ENCODE measurements at places on chromosomes 5 and 9. TPM values are rescaled to one million over a fixed set of nuclear protein-coding genes. Genes with fewer than 3 reads are reported as not detected.
A peak's percentile ranks its signal among the peaks of the same experiment; 100 is the strongest.

GRCh38 chr9:22590336-22591033 is 143.9 kb downstream of the DMRTA1 start:
- no peak for DNase-seq

DNA sequence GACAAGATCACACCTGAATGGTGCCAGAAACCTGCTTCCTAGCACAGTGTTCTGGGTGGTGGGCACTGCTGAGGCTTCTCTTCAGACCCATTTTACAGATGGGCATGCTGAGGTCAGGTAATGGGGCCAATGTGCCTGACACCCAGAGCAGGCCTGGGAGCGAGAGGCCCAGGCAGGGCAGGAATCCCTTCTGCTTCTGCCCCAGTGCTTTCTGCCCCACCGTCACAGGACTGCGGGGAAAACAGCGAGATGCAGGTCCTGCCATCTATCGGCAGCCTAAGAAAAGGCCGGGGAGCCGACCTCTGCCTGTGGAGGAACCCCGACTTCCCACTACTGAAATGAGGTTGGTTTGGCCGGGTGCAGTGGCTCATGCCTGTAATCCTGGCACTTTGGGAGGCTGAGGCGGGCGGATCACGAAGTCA is 22.8 kb upstream of the RNU6ATAC start:
- DNase-seq: peak; percentile 59

The ERGIC1 gene
- 141 TPM for total RNA-seq

GRCh38 chr5:178110511-178110910 is 2.8 kb upstream of the N4BP3 start:
- no peak for DNase-seq

GRCh38 chr5:94463739-94464138 is 154.7 kb downstream of the KIAA0825 start:
- no peak for DNase-seq

- no peak for DNase-seq
These were observed 16.8 kb upstream of the PHF19 start for GRCh38 chr9:120893611-120894307.

GRCh38 chr5:94793816-94794198 is 175.3 kb downstream of the SLF1 start:
- DNase-seq: no peak

The SLC27A6 gene
- not detected for total RNA-seq

GRCh38 chr9:117188394-117188793 is 226.5 kb downstream of the ASTN2 start:
- DNase-seq: no peak

The WDR38 gene
- total RNA-seq: not detected

The EIF4E1B gene
- total RNA-seq: not detected

The RETREG1 gene
- 3.3 TPM for total RNA-seq

The PRDM9 gene
- not detected for total RNA-seq

DNA sequence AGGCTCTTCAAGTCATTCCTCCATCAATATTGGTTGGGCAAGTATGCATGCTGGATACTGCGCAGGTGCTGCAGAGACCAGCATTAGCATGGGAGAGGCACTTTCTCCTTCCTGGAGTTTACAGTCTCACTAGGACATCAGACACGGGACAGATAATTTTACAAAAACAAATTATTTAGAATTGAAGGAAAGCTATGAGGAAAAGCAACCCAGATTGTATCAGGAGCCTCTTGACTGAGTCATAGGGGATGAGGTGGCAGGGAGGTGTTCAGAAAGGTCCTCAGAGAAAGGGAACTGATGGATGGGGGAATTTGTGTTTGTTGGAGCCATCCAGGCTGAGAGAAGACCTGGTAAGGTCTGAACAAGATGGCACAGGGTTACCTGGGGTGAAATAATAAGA is 24.5 kb upstream of the RAB14 start:
- DNase-seq: no peak

The PLEKHG4B gene
- 1.4 TPM for total RNA-seq

DNA sequence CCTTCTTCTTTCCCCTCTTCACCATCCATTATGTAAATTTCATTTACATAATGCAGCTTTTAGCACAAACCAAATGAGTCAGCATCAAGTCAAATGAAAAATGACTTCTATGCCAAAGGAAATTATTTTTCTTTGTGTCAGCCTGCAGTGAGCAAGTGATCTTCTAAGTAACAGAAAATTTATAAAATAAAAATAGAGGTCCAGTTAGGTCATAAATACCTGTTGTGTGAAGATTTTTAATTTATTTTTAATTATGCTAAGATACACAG is 16.7 kb upstream of the THG1L start:
- no peak for DNase-seq

DNA sequence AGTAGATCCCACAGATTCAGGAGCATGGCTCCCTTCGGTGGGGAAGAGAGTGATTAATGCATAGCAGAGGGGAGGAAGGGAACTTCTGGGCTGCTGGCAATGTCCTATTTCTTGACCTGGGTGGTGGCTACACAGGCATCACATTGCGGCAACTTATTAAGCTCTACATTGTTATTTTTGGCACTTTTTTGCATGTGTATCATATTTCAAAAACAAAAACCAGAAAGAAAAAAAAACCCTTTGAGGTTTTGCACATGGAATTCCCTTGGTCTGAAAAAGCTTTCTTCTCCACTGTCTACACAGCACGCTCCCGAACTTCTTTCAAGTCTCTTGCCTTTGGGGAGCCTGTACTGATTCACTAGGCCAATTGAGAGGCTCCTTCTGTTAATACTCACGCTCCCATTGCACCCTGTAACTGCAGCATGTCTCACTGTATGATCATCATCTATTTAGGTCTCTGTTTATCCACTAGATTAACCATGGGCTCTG is 25.1 kb downstream of the CEMIP2 start:
- no peak for DNase-seq

DNA sequence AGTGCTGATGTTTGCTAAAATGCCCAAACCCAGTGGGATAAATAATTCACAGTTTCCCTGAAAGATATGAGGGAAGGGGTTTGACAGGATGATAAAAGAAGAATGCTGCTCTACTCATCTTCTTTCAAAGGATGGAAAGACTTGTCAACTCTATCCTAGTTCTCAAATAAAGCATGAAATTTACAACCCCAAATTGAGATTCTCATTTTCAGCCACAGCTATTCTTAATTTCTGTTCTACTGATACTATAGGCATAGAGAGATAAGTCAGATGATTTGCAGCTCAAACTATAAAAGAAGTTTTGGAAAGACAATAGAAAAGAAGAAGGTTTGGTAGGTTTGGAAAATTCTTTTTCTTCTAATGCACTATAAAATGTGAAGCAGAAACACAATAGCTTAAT is 542.6 kb downstream of the CSNK1G3 start:
- no peak for DNase-seq

The PIP5KL1 gene
- 4.3 TPM for total RNA-seq

GRCh38 chr5:167642779-167643517 is 648.5 kb upstream of the WWC1 start:
- DNase-seq: no peak

DNA sequence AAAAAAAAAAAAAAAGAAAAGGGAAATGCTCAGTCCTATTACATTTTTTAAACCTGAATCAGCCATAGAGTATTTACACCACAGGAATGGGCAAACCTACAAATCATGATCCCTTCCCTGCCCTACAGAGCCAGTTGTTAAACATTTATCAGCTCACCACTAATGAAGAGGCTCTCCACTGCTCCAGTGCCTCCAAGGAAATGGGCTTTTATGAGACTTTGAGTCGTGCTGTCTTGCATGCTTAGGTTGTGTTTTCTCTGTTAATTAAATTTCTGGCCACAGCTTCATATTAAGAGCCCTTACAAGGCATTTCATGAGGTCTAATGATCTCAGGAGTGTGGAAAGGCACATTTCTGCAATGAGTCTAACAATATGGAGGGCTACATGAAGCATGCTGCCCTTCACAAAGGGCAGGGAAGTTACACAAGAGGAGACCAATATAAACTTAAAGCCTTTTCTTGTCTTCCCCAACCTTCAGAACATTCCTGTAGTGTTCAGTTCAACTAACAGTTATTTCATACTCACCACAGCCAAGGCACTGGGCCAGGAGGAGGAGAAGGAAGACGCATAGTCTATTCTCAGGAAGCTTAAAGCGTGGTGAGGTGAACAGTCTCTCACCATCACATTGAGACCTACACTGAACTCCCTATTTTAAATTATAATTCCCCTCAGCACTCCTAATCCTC is 140.1 kb upstream of the ABCA1 start:
- DNase-seq: no peak

The PCDHGC5 gene
- total RNA-seq: 1.7 TPM

DNA sequence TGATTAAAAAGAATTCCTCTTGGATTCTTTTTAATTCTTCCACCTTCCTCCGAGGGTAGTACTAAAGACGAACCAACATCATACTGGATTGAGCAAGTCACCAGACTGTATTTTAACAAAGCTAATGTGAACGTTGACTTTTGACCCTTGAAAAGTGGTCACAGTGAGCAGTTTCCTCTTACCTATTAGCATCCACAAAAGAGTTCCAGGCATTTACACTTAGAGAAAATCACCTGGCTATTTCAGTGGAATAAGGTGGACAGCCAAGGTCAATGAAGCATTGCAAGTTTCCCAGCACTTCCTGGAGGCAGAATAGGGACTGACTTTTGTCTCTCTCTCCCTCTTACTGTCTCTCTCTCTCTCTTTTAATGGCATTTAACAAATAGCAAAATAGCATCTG is 145.1 kb upstream of the DAB2 start:
- DNase-seq: no peak

The TRAF1 gene
- 11.3 TPM for total RNA-seq

- no peak for DNase-seq
These were observed 40.2 kb downstream of the TMEM232 start for GRCh38 chr5:110686270-110686669.

DNA sequence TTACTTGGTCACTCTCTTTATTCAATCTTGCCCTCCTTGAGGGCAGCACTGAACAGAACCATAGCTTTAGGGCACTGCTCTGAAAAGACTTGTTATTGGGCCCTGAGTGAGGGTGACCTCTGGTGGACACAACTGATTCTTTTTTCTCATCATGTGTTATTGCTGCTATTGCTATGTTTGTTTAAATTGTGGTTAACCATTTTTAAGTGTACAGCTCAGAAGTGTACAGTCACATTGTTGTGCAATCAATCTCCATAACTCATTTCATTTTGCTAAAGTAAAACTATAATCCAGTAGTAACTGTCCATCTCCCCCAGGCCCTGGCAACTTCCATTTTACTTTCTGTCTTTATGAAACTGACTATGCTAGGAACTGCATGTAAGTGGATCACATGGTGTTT is 351.1 kb upstream of the RIOK2 start:
- DNase-seq: no peak

GRCh38 chr5:509611-510185 is 14.6 kb downstream of the SLC9A3 start:
- no peak for DNase-seq

Measured in chondrocyte (in vitro differentiated cells).